ENCODE measurements at places on chromosomes 3 and 15. TPM values are rescaled to one million over a fixed set of nuclear protein-coding genes. Genes with fewer than 3 reads are reported as not detected.

SEMA5B gene
- total RNA-seq = not detected

VEPH1 gene
- 10.3 TPM for total RNA-seq

CD96 gene
- 0.32 TPM for total RNA-seq

CCDC9B gene
- total RNA-seq = 40.3 TPM

ROPN1 gene
- not detected for total RNA-seq

CLDN1 gene
- total RNA-seq = 14.2 TPM

TGM4 gene
- not detected for total RNA-seq

Data from fibroblast of villous mesenchyme (primary cell).